Stimulated activated CD8-positive, alpha-beta memory T cell treated with anti-CD3 and anti-CD28 coated beads, Interleukin-15, amount 100 ng/mL, for 48 hours (primary cell): ENCODE measurements at places on chromosomes 1 and 21.

DNA sequence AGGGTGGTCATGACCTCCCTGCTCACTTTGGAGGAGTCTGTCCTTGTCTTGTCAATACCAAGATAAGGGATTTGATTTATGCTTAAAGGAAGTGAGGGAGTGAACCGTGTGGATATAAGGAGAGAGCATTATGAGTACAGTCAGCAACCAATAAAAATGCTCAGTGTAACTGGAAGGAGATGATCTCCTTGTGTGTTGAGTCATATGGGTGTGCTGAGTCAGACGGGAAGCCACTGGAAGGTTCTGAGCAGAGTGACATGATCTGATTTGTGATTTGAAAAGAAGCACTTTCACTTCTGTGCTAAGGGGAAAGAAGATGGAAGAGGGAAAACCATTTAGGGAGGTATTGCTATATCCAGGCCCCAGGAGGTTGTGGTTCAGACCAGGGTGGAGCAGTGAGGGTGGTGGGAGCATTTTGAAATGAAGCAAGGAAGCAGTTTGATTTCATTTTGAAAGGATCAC, 2.5 kb upstream of the BCL10 start:
- DNase-seq, result peak; percentile 39

DNA sequence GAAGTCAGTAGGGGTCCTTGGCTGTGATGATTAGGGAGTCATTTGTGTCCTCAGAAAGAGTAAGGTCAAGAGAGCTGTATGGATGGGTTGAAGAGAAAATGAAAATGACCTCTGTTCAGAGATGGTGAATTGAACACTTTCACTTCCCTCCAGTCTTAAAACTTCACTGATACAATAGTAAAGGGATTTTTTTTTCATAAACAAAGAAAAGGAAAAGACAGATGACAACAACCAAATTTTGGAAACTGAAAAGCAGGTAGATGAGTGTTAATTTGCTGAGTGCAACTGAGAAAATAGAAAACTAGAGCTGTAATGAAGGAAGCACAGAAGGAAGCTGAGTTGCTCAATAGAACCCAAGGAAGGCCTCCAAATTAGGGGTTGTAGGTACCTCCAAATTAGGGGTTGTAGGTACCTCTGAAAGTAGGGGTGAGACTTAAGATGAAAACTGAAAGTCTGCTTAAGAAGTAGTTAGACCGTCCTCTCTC, 14.8 kb upstream of the S1PR1 start:
- DNase-seq, result no peak

- no peak for DNase-seq
These were observed 50.6 kb downstream of the L1TD1 start for GRCh38 chr1:62245201-62245600.

- no peak for DNase-seq
These were observed 50.8 kb upstream of the ARTN start for GRCh38 chr1:43882763-43883162.

DNA sequence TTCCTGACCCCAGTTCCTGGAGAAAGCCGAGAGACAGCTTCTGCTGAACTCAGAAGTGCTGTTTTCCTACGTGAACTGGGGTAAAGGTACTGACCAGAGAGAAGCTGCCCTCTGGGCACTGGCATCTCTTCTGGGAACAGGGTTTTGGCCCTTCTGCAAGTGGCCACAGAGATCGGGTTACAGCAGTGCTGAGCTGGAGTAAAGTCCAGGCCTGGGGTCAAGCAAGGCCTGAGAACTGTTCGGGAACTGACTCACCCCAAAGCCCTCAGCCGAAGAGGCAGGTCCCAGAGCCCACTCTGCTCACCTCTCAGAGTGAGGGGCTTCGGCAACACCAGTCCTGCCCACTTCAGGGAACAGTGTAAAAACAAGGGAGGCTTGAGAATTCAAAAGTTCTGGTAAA, 177.2 kb upstream of the RUNX1 start:
- DNase-seq, result no peak

DNA sequence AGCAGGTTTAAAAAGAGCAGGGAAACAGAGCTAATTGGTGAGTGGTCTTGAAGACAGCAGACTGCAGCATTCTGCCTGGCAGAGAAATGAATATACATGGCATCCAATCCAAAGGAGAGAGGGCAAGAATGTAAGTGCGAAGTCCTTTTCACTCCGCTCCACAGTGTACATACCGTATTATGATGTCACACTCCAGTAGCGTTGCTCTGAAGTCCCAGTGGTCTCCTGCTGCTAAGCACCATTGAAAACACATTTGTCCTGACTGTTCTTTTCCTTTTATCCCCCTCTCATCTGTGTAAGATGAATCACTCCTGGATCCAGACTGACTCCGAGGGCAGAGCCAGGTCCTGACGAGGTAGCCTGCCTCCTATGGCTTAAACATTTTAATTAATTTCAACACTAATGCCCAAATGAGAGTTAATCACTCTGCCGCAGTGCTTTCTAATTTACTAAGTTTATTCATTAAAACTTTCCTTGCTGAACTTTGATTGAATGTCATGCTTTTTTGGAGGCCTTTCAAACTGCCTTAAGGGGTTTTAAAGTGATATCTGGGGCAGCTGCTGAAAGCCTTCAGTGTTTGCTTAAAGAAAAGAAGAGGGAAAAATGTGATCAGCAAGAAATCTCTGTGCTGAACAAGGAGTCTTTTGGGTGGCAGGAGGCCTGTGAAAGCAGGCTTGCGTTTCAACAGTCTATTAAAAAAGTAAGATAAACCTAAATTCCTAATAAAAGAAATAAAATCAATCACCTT, 227.2 kb downstream of the ATG4C start:
- DNase-seq, result no peak

- DNase-seq, result no peak
These were observed 15.5 kb upstream of the POFUT2 start for GRCh38 chr21:45303091-45303615.

GRCh38 chr1:212986551-212986950, 29.1 kb downstream of the ANGEL2 start:
- no peak for DNase-seq

GRCh38 chr21:37232274-37233018, 34.7 kb downstream of the VPS26C start:
- no peak for DNase-seq

GRCh38 chr1:156709031-156709430, 3.6 kb upstream of the CRABP2 start:
- DNase-seq, result no peak

DNA sequence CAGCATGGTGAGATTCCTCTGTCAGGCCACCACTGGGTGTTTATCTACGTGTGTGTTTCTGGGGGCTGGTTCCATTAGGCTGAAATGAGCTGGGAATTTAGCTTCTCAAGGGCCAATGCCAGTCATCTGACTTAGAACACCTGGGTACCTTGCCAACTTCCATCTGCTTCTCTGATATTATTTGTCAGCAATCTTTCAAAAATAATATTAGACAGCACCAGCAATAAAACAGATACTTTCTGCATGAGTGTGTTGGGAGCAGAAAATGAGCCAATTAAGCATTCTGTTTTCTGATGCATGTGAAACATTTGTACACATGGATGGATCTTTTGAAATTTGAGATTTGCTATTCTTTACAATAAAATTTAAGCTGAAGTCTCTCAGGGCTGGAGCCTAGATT, 124.1 kb downstream of the RYR2 start:
- no peak for DNase-seq

- DNase-seq, result no peak
These were observed 458.5 kb downstream of the NEGR1 start for GRCh38 chr1:71823708-71824305.

- DNase-seq, result no peak
These were observed 20.7 kb downstream of the CD1B start for GRCh38 chr1:158310623-158311022.

DNA sequence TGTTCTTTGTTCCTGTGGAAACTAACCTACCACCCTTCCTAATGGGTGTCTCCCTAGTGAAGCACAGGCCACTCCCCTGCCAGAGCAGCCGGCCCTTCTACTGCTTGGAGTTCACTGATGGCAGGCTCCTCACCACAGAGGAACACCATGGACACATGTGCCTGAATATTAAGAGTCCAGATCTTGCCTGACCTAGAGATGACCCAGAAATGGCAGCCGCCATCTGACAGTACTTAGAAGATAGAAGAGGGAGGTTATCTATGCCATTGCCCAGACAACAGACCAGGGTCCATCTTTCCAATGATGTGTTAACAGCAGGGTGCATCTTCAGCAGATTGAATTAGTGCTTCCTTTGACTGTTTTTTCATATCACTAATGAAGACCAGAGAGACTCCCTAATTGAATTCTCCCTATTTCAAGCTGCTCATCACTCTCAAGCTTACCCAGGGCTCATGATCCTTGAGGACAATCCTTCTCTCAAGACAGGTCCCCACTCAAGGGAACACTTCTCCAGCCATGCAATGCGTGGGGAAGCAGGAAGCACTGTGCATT, 59.8 kb downstream of the PLEKHA6 start:
- DNase-seq, result no peak

- no peak for DNase-seq
These were observed 16.6 kb downstream of the MYOM3 start for GRCh38 chr1:24095140-24095859.

DNA sequence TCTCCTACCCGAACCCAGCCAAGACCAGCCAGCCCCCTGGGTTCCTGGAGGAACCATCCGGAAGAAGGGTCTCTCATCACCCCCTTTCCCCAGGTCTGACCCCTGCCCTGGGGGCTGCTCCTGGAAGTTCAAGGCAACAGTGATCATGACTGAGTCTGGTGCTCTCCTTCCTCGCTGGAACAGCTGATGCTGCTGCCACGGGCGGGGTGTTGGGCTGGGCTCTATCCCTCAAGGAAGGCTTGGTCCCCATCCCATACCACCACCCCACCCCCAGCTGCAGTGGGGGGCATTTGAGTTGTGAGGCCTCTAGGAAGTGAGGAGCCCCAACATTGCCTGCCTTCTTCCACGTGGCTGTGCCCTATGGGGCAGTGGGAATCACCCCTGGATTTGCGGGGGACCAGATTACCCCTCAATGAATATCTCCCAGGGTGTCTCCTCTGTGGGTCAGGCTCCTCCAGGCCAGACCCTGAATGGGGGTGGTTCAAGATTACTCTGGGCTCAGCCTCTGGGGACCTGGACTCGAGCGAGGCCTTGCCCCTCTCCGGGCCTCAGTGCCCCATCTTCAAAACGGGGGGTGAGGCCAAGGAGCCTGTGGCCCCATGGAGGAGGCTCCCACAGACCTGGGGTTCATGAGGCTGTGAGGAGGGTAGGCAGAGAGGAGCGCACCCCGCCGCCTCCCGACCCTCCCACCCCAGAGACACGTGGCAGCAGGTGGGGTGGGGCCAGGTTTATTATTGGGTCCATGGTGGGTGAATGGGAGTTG, 2.8 kb downstream of the MASP2 start:
- no peak for DNase-seq

DNA sequence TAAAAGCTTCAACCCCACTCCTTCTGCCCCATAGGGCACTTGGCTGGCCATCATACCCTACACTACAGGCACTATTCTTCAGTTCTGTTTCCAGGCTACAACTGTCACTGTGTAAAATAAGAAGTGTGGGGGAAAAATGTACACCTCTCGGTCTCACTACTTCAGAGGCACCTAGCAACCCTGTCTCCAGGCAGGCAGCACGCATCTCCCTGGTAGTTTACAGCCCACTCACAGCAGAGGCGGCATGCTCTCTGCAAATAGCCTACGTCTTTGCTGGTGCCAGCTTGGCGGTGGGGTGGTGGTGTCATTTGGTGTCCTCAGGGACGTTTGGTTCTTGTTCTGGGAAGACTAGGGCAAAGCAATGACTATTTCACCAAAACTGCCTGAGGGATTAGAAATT, 48.2 kb upstream of the BTG3 start:
- DNase-seq, result no peak

- no peak for DNase-seq
These were observed 1.5 kb downstream of the GCLM start for GRCh38 chr1:93907718-93908117.

- no peak for DNase-seq
These were observed 1.2 kb upstream of the HPCAL4 start for GRCh38 chr1:39692152-39693074.

DNA sequence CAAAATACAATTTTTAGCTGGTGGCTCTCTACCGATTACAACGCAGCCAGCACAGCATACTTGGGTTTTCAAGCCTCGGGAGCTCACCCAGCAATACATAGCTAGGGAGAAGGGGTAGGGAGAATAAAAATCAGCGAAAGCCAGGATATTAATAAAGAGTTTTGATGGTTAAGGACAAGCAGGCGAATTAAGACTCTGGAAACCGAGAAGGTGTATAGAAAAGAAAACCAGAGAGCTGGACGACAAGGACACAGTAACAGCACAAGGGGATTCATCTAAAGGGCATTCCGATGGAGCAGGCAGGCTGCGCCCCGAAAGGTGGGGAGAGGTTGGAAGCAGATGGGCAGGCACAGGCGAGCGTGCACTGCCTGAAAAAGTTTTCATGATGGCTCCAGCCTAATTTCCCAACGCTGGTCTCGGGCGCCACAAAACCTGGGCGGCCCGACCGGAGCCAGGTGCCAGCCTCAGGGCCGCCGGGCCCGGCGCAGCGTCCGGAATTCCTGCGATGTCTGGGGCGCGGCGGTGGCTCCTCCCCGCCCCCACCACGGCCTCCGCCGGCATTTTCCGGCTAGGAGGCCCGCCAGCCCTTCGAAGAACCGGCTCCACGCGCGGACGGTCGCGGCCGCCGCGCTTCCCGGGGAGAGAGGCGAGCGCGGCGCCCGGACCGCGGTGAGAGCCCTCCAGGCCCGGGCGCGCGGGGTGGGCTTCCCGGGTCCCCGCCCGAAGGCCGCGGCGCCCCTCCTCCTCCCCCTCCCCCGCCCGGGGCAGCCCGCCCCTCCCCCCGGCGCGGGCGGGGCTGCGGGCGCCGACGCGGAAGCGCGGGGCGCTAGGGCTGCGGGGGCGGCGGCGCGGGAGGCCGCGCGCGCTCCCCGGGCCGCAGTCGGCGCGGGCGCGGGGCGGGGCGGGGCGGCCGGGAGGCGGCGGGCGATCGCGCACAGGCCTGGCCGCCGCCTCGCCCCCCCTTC, 774 bp upstream of the DYRK1A start:
- DNase-seq, result no peak

DNA sequence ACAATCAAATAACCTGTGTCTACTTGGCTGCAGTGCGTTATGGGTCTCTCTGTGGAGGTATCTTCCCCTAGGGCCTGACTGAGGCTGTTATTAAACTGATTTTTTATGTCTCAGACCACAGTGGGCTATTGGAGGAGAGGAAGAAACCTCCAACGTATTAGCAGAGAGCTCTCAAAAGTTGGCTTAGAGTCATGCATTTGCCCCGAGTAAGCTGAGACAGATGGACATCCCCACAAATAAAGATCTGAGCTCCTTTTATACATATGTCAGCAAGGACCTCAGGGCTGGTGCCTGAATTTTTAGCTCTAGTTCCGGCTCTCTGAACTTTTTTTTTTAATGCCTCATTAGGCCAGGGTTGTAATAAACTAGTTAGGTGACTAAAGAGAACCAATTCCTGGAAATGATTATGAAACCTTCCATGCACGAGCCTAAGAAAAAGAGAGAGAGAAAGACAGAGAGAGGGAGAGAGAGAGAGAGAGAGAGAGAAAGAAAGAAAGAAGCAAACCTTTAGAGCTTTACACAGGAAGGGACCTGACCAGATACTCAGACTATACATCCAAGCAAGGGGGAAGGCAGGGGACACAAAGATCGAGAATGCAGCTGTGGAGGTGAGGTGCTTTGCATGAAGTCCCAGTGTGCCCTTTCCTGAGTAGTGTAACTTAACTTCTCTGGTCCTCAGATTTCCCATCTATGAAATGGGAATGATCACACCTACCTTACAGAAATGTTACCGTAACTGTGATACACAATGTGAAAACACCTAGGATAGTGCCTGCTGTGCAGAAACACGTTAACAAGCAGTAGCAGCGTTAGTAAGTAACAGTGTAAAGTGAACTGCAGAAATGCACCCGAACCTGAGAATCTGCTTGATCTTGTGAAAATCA, 8.4 kb upstream of the PIGR start:
- DNase-seq, result no peak
